ENCODE measurements at places on chromosomes 4 and X.

- no peak for DNase-seq
Observed at GRCh38 chr4:108649863-108650211, 562 bp upstream of the OSTC start.

GRCh38 chr4:76874176-76874575 lies 23.8 kb downstream of the SOWAHB start:
- no peak for DNase-seq

DNA sequence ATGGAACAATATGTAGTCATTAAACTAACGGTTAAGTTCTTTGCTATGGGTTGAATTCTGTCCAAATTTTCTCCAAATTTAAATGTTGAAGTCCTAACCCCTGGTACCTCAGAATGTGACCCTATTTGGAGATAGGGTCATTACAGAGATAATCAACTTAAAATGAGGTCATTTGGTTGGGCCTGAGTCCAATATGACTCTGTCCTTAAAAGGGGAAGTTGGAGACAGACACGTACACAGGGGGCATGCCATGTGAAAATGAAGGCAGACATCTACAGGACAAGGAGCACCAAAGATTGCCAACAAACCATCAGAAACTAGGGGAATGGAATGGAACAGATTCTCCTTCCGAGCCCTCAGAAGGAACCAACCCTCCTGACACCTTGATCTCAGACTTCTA lies 492.0 kb upstream of the FTHL17 start:
- no peak for DNase-seq

DNA sequence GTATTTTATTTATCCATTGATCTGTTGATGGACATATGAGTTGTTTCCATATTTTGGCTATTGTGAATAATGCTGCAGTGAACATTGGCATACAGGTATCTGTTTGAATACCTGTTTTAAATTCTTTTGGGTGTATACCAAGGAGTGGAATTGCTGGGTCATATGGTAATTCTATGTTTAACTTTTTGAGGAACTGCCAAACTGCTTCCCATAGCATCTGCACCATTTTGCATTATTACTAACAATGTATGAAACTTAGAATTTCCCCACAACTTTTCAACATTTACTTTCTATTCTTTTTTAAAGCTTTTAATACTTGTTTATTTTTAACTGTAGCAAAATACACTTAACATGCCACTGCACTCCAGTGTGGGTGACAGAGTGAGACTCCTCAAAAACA lies 57.0 kb upstream of the MSN start:
- DNase-seq, result no peak

DNA sequence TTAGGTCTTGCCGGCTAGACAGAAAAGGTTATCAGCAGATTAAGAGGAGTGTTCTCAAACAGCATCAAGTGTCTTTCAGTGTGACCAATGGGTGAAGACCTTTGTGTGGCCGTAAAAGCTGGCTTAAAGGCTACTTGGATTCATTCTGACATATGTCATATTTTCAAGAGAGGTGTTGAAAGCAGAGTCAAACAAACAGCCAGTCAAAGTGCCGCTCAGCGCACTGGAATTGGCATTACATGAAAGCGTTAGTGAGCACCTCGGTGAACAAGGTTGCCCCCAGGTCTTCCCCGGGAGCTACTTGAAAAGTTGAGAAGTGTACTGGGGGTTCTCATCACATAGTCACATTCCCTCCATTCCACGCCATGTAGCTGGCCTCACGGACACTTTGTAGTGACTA lies 148.9 kb downstream of the SOX3 start:
- DNase-seq, result no peak

GRCh38 chrX:132127743-132128142 lies at the start of gene FRMD7:
Gene FRMD7 (minus strand): TSS chrX:132128020. CDS start chrX:132127844, 176 bp downstream.
- no peak for DNase-seq

- DNase-seq, result no peak
Observed at GRCh38 chr4:156556336-156556735, 415.3 kb downstream of the PDGFC start.

DNA sequence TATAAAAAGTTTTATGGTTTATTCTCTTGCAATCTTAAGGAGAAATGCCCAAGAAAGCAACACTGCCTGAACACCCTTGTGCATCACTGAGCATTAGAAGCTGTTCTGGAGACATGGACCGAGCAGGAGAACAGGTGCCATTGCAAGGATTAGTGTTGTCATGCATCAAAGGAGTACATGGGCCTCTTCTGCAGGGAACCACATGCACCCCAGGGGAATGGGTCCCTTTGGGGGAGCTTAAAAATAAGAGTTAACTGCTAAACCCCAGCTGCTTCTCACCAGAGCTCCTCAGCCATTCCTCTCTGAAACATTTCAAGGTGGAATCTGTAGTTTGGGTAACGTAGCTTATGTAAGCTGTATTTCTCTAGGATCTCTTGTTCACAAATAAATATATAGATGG lies 353.0 kb upstream of the SLC7A11 start:
- no peak for DNase-seq

DNA sequence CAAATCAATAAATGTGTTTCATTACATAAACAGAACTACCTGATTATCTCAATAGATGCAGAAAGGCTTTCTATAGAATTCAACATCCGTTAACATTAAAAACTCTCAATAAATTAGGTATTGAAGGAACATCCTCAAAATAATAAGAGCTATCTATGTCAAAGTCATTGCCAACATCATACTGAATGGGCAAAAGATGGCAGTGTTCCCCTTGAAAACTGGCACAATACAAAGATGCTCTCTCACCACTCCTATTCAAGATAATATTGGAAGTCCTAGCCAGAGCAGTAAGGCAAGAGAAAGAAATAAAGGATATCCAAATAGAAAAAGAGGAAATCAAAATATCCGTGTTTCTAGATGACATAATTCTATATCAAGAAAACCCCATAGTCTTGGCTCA lies 466.4 kb downstream of the MAGEE1 start:
- no peak for DNase-seq

DNA sequence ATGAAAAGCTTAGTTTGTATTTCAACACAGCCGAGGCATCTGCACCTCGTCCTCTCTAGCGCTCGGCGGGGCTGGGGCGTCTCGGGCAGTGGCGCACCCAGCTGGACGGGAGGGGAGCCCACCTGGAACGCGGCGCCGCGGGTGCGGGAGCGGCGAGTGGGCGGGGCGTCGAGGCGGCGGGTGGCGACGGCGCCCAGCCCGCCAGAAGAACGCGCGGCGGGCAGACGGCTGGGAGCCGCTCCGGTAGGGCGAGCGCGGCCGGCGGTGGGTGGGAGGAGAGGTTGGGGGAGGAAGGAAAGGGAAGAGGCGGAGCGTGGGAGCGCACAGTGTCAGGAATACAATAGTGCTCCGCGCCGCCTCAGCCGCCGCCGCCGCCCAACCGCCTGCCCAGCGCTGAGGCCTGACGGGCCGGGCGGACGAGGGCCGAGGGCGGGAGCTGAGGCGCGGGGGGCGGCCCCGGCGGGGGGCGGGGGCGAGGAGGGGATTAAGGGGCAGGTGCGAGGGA lies at the start of gene JADE3:
Gene JADE3, plus strand, starts transcription at position 324 of the 505 bp plus-strand sequence. CDS start 72,474 bp downstream, outside the sequence.
- no peak for DNase-seq

DNA sequence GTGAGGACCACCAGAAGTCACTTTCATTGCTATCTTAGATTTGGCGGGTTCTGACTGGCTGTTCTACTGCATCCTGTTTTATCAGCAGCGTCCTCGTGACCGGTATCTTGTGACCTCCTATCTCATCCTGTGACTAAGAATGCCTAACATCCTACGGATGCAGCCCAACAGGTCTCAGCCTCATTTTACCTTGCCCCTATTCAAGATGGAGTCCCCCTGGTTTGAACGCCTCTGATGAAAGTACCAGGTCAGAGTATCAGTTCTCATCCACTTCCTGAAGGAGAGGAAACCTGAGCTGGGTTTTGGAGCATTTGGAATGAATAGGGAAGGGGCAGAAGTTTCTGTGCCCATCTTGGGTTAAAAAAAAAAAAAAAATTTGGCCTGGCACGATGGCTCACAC lies 70.2 kb downstream of the SLC34A2 start:
- DNase-seq, result no peak

DNA sequence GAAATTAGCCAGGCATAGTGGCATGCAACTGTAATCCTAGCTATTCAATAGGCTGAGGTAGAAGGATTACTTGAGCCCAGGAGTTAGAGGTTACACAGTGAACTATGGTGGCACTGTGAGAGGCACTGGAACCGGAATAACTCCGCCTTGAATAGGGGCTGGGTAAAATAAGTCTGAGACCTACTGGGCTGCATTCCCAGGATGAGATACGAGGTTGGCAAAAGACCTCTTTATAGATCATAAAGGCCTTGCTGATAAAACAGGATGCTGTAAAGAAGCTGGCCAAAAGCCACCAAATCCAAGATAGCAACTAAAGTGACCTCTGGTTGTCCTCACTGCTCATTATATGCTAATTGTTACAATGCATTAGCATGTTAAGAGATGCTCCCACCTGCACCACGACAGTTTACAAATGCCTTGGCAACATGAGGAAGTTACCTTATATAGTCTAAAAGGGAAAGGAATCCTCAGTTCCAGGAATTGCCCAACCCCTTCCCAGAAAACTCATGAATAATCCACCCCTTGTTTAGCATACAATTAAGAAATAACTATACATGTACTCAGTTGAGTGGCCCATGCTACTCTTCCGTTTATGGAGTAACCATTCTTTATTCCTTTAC lies 88.6 kb downstream of the CENPC start:
- no peak for DNase-seq

GRCh38 chr4:119679251-119679650 lies 50.6 kb upstream of the PDE5A start:
- DNase-seq, result no peak

DNA sequence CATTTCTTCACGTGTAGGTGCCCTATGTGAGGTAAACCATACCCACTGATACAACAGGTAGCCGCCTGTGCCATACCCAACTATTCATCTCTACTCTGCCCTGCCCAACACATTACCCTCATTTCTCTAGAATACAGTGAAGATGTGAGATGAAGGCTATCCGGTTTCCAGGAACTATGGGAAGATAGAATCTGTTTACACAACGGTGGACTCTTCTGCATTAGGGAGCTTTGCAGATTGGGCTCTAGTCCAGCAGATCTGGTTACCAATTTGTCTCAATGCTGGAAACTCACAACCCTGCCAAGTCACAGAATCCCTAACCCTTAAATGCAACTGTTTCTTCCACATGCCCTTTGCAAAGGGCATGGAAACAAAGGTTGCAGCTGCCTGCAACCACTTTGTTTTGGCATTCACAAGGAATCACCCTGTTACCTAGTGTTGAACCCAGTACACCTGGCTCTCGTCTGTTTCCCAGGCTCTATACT lies 6.4 kb upstream of the SLAIN2 start:
- no peak for DNase-seq

DNA sequence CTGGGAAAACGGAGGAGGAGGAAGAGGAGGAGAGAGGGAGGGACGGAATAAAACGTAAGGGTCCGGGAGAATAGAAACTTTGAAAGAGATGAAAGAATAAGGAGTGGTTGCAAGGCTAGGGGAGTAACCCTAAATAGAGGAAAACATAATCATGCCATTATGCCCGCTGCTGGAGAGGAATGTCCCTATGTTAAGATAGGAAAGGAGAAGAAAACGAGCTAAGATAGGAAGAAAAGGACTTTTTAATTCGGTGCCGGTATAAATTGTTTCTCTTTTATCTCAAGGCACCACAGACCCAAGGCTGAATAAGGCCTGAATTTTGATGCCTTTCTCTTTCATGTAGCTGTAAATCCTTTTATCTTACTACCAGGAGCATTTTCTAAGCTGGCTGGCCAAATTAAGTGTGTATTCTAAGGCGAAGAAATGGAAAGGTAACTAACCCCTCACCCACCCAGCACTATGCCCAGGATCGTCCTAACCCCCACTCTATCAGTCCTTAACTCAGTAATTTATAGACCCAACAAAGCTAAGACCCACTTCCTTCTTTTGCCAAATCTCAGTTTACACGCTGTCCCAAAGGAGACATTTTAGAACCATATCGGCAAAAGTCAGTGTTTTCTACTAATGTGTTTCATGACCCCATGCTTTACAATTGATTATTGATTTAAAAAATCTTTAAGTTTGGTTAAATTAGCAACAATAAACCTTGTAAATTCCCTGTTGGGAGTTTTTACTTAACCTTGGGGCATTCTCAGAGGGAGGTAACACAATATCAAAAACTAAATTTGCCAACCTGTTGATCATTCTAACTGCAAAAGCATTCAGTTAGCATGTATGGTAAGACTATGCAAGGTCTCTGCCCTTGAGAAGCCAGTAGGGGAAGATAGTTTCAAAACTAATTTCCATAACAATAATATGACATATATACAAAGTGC lies 1.1 kb upstream of the CUL4B start:
- DNase-seq, result no peak

- no peak for DNase-seq
Observed at GRCh38 chr4:78722878-78723277, 53.3 kb upstream of the BMP2K start.

- no peak for DNase-seq
Observed at GRCh38 chr4:47615385-47615784, 130.3 kb downstream of the ATP10D start.

DNA sequence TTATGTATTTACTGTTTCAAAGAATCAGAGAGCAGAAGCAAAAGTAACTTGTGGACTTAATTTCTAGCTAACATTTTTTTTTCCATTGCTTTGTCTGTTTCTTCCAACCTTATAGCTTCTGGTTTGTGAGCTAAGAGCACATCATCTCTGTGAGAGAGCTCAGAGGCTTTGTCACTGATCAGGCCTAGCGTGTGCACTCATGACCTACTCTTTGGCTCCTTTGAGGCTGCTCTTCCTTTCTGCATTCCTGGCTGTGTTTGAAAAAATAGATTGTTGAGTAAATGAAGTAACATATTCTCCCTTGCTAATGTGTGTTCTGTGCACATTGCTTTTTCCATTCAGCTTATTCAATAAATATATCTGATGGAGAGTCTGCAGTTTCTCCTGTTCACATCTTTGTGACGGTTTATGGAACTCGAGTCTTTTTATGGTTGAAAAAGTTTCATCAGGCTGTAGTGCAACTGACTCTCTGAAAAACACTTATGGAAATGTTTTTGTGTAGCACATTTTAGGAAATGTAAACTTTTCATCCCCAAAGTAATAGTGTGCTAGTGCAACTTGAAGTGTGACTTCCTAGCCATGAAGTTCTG lies 133.0 kb downstream of the RAPGEF2 start:
- no peak for DNase-seq

DNA sequence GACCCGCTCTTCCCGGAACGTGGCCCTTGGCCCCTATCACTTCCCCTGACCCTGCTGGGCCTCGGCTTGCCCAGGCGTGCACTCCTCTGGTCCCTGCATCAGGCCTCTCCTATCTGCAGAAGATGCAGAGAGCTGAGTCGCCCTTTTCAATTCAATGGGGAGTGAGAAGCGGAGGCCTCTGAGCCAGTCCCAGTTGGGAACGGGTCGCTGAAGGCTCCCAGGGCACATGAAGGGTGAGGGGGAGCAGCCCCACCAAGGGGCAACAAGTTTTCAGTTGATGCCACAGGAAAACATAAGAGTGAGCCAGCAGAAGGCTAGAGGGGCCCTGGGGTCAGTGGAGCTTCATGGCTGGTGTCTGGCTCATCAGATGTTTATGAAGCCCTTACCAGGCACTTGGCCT lies 17.1 kb downstream of the PSAPL1 start:
- no peak for DNase-seq

- no peak for DNase-seq
Observed at GRCh38 chr4:94801016-94801415, 43.3 kb downstream of the BMPR1B start.
